NCI-H1694 (cell line): ENCODE measurements at places on chromosomes 2 and 18.

DNA sequence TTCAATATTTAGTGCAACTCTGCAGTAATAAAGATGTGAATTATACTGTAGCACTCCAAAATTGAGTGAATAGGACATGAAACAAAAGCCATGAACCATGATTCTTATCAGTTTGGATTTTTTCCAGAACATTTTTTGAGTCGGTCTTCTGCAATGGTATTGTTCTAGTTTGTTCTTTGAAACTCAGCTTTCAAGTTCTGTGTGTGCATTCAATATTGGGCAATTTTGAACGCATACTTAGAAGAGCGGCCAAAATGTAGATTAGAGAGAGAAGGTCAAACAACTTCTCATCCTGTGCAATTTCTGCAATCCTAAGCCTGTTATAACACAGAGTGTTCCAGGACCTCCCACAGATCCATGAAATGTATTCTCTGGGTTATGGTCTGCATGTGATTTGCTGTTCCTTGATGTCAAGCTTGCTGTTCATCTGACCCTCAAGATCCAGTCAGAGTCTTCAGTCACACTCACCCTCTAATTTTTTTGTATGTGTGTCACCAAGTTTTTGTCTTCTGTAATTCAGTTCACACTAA, 48.3 kb downstream of the TSPYL6 start:
- no peak for DNase-seq

DNA sequence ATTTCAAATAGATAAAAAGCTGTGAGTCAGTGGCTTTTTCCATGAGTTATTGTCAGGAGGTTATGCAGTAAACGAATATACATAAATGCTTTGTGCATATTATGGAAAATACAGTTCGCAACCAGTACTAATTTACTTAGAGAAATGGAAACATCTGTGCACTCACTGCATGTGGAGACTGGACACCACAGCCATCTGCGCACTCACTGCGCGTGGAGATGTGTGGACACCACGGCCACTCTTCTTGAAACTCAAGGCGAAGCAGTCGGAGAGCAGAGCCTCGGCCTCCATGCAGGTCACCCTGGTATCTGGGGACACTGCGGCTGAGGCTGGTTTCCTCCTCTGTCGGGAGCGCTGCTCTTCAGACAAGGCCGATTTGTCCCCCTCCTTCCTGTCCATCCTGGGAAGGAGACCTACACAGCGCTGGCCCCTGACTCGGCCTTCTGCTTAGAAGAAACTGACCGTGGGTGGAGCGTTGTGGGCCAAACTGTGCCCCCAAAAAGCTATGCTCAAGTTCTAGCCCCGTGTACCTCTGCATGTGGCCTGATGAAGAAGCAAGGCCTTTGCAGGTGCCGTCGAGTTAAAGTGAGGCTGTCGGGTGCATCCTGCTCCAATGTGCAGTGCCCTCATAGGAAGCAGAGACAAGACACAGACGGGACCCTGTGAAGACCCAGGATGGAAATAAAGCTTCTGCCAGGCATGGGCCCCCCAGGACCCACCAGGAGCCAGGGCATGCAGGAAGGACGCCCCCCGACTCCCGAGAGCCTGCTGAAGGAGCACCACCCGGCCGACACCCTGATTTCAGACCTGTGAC, 88.0 kb downstream of the TPO start:
- DNase-seq = no peak

GRCh38 chr2:225196579-225196978, 154.3 kb upstream of the DOCK10 start:
- no peak for DNase-seq

- no peak for DNase-seq
Observed at GRCh38 chr2:67917332-67918054, 145.3 kb downstream of the C1D start.

- peak; percentile 54 for DNase-seq
Observed at GRCh38 chr18:59056706-59057492, 82.8 kb upstream of the SEC11C start.

DNA sequence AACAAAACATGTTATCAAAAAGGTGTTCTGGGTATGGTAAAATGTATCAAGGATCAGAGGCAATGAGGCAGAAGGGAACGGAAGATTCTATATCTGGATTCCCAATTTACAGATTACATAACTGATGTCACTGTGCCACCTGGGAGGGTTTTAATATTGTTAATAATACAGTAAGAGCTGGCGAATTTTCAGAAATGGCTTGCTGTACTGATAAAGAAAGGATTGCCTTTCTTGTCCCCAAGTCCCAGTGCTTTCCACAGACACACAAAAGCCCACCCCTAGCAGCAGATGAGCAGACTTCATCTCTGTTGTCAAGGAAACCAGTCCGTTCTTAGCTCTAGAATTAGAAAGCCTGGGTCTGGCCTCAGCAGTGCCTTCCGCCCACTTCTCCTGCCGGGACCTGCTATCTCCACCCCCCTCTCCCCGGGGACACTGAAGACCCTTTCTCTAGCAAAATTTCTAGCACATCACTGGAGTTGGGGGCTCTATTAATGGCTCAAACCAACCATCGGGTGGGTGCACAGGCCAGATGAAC, 34.3 kb downstream of the ADD2 start:
- DNase-seq = peak; percentile 16

GRCh38 chr2:54404270-54404669, 51.9 kb upstream of the SPTBN1 start:
- DNase-seq = no peak

- no peak for DNase-seq
Observed at GRCh38 chr2:101204400-101205115, 48.1 kb upstream of the CNOT11 start.

DNA sequence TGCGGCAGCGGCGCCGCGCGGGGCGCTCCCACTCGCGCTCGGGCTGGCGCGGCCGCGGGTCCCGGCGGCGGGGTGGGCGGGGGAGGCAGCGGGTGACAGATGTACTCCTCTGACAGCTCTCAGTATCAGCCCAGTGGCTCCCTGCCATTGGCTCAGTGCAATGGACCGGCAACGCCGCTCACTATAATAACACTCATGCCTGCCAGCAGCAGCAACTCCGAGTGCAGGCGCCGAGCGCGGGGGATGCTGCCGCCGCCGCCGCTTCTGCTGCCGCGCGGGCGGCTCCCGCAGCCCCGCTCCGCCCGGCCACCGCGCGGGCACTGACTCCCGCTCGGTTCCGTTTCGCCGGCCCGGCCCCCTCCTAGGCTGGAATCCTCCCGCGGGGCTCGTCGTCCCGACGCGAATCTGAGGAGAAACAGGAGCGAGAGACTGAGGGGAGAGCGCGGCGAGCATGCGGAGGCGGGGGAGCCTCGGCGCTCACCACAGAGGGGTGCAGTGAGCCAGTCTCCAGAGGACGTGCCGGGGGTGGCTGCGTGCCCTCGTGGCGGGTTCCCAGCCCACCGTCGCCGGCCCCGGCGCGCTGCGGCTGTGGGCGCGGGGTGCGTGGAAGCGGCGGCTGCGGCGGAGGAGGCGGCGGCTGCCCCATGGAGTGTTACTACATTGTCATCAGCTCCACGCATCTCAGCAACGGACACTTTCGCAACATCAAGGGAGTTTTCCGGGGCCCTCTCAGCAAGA, at the start of gene ZNF804A:
ZNF804A (plus strand) TSS at position 214 of the 738 bp plus-strand sequence; CDS start at position 645, 431 bp downstream.
- peak; percentile 87 for DNase-seq

GRCh38 chr2:186575856-186576255, 14.0 kb upstream of the ITGAV start:
- no peak for DNase-seq

DNA sequence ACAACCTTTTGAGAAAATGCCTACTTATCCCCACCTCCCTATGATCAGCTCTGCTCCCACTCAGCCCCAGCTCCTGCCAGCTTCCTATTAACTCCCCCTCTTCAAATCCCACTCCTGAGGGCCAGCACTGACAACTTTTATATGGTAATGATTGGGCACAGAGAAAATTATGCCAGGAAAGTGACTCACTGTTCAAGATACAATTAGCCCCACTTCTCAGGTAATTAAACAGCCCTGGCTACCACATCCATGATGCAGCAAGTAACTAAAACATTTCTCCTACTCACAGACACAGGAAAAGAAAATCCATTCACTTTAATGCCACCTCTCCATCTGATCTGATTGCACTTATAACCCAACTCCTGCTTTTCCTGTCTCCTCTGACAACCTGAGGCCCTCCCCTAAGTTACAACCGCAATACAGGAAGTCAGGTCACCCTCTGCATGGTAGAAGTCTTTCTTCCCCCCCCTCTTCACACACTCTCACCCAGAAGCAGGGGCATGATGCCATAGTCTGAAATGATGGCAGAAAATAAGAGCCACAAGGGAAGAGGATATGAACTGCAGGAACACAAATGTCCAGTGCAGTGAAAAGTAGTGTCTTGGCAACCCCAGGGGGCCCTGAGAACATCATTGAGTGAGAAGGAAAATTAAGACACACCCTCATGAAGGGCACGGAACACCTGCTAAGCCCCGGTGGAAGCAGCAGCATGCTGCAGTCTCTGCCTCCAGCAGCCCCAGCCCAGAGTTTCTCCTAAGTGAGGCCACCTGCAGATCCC, 54.4 kb downstream of the STK39 start:
- DNase-seq = no peak

DNA sequence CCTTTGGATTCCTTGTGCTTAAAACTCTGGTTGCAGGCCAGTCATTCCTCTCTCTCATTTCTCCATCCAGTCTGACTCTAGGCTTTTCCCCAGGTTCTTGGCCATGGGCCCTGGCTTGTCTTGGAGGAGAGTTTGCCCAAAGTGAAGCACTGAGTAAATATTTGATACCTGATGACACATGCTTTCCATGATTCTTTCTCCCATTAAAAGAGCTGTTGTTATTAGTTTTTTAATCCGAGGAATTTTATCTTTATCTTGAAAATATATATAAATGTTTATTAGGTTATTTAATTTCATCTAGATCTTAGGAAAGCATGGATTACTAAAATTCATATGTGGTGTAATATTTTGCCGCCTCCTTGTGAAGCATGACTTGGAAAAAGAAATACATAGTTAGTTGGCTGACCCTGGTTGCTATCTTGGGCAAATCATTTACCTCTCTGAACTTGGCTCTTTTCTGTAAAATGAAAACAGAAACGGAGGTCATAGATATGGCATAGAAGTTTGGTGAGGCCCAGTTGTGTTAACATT, 650.1 kb downstream of the SLC4A3 start:
- DNase-seq = no peak

DNA sequence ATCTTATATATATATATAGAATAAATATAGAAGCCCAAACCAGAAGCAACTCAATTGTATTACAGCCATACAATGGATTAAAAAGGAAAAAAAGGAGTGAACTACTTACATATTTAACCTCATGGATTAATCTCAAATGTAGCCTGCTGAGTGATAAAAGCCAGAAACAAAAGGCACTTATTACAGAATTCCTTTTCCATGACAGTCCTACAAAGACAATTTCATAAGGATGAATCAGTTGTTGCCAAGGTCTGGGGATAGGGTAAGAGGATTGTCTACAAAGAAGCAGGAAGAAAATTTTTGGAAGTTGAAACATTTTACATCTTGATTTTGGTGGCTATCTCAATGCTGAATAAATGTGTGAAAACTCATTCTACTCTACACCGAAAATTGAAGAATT, 103.9 kb upstream of the DCC start:
- DNase-seq = no peak

DNA sequence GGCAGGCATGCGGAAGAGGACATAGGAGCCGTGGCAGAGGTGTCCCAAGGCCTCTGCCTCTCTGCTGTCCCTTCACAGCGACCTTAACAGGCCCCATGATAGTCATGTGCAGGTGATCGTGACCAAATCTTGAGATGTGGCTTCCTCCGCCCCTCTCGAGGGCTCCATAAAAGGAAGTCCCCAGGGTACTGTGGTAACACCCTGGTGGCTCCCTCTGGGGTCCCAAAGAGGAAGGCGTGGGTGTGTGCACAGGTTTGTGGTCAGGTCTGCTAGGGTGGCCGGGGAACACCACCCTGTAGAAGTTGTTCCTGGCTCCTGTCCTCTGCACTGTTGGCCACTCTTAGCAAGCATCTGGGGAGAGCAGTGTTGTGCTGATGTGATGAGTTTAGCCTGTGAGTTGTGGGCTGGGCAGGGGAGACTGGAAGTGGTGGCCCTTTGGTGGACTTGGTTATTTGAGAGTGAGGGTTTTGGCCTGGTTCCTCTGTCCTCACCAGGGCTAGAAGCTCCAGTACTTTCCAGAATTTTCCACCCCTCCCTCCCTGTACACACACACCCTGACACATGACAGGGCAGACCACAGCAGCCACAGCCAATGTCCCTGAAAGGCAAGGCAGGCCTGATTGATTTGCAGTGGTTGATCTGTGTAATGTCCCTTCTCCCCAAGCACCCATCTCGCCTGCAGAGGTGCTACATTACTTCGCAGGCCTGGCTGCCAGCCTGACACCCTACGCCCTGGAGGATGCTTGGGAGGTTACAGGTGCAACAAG, 68.9 kb upstream of the BOD1L2 start:
- no peak for DNase-seq

DNA sequence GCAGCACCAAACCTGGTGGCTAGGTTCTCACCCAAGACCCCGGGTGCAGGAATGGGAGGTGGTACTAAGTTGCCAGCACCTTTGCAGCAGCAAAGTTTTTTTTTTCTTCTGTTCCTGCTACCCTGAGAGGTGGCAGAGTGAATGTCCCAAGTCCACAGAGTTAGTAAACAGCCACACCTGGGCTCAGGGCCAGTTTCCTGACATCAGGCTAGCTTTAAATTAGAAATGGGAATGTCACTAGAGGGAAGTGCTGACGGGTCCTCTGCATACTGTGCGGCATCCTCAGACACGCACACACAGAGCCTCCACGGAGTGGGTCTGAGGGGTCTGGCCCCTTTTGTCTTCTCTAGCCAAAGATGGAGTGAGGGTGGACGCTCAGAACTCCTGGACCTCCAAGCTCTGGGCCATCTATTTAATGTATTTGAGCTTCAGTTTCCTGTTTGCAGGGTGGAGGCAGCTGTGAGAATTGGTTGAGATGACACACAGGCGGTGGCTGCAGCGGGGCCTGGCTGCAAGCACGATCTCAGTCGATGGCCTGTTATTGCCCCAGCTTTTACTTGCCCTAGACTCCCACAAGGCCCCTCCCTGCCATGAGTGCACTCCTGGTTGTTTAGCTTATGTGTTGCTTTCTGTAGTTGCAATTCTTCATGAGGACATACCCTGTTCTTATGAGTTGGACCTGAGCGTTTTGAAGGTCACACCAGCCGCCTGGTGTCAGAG, 751.4 kb upstream of the HS6ST1 start:
- DNase-seq = no peak

GRCh38 chr2:242063436-242063835, 193.9 kb downstream of the RTP5 start:
- DNase-seq = no peak

- no peak for DNase-seq
Observed at GRCh38 chr2:182134201-182134600, 148.5 kb downstream of the PPP1R1C start.

DNA sequence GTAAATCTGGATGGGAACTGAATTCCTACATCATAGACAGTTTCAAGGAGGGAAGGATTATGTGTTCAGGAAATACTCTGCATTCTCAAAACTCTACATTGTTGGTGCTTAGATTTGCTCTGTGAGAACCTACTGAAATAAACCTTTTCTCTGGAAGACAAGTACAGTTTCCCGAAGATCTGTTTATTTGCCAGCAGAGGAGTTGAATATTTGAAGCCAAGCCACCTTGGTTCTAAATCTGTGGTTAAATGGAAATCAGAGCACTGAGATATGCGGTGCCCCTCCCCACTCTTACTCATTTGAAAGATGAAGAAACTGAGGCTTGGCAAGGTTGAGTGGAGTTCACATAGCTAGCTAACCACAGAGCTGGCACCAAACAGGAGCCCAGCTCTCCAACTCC, 146.3 kb upstream of the CTAGE1 start:
- DNase-seq = no peak
